ENCODE measurements at places on chromosomes 16 and 17.

DNA sequence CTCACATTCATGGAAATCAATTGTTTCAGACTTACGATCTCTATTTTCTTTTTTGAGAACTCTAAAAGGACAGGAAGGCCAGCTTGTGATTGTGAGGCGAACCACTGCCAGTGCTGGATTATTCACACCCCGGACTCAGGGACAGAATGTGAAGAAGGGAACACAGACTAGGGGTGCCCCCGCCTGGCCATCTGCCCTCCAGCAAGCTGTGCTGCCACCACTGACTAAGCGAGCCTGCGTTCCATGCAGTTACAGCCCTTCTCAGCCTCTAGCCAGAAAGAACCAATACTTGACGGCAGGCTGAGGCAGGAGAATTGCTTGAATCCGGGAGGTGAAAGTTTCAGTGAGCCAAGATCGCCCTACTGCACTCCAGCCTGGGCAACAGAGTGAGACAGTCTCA is 2.8 kb downstream of the HAGH start:
- no peak for DNase-seq

- no peak for DNase-seq
Observed at GRCh38 chr17:80902963-80903611, 88.6 kb upstream of the CHMP6 start.

DNA sequence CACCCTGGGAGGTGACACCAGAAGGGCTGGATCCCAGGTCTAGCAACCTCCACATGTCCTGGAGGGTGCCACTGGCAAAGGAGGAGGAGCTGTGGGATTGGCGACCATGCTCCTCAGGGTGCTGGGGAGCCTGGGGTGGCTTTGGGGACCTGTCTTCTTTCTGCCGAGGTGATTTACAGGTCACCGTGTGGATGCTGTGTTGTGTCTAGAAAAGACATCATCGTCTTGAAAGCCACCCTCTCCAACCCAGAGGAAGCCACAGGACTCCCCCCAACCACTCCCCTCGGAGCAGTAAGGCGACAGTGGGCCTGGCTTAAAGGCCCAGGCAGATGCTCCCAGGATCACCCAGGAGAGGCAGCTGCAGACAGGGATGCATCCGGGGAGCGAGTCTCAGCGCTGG is 29.7 kb upstream of the FASN start:
- no peak for DNase-seq

GRCh38 chr16:4537376-4538343 is 913 bp downstream of the CDIP1 start:
- DNase-seq, result no peak

- DNase-seq, result no peak
Observed at GRCh38 chr16:84513666-84514065, 9.2 kb upstream of the MEAK7 start.

DNA sequence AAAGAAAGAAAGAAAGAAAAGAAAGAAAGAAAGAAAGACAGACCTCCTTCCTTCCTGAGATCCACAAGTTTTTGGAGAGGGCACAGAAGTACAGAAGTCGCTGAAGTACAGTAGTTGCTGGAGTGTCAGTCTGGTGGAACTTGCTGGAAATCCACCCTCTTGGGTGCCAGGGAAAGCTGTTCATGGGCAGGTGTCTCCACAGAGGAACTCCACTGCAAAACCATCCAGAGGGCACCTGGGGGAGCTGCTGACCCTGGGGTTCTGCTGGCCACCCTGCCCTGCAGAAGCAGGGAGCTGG is 3.5 kb upstream of the PRR14 start:
- DNase-seq, result no peak

- no peak for DNase-seq
Observed at GRCh38 chr16:23823475-23824384, 12.1 kb upstream of the PRKCB start.

DNA sequence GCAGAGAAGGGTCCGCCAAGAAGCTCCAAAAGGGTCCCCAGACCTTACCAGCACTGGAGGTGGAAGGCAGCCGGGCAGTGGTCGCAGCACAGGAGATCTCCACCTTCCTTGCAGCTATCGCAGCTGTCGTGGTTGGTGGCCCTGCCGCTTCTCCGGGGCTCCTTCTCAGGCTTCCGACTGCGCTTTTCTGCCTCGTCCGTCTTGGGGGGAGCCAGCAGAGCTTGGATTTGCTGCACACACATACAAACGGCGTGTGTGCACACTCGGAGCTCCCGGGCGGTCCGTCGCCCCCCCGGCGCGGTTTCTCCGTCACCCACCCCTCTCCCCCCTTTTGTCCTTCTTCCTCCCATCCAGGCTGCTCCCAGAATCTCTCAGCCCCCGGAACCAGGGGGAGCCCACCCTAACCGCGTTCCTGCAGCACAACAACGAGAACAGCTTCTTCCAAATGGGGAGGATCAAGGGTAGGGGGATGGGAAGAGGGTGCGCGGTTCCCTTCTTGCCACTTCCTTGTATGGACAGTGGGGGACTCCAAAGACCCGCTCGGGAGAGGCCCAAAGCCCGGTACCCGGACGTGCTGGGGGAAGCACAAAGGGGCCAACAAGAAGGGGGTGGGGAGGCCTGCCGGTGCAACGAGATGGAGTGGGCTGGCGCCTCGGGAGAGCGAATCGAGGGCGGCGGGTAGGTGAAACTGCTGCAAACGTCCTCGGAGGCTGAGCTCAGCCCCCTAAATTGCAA is 1.1 kb downstream of the PHF12 start:
- DNase-seq, result peak; percentile 15

DNA sequence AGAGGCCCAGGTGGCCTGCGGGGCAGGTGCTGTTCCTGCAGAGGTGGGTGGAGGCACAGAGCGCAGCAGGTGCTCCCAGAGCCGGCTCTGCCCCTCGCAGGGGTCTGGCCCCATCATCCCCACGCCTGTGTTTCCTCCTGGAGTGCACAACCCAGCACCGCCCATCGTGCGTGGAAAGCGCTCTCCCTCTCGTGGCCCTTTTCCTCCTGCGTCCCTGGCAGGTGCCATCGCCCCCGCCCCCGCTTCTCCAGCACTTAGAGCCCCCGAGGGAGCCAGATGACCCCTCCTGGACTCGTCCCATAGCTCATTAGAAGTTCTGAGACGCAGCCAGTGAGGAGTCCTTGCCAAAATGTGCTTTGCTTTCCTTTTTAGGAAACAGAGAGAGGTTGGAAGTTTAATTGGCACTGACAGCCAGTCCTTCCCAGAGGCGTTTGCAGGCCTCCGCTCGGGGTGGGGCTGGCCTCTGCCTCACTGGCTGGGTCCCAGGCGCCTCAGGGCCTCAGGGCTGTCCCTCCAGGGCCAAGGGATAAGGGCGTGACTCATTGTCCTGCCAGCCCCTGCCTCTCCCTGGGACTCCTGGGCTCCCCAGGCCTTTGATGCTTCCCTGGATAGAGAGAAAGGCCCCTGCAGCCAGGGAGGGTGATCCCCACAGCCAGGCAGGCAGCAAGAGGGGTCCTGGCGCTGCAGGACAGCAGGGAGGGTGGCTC is 32.2 kb upstream of the CHMP6 start:
- DNase-seq, result no peak

DNA sequence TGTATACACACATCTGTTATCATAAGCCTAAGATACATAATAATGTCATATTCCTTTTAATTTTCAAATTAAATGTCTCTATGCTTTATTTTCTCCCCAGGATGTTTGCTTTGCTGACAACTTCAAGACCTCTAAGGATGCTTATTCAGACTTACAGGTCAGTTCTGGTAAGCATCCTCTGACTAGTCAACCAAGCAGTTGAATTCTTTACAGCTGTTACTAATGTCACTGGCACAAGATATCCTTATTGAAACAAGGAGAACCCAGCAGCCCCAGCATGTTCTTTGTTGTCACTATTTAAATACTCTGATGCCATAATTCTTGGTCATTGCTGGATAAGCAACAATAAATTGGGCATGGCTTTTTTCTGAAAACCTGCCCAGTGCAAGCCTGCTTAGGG is 232.3 kb upstream of the PMFBP1 start:
- no peak for DNase-seq

- DNase-seq, result no peak
Observed at GRCh38 chr16:68737046-68737729, at the start of gene CDH1. CDH1 (plus strand) TSS chr16:68737292; CDS start chr16:68737416, 124 bp downstream.

GRCh38 chr17:58667934-58668597 is 23.8 kb downstream of the TEX14 start:
- DNase-seq, result no peak

DNA sequence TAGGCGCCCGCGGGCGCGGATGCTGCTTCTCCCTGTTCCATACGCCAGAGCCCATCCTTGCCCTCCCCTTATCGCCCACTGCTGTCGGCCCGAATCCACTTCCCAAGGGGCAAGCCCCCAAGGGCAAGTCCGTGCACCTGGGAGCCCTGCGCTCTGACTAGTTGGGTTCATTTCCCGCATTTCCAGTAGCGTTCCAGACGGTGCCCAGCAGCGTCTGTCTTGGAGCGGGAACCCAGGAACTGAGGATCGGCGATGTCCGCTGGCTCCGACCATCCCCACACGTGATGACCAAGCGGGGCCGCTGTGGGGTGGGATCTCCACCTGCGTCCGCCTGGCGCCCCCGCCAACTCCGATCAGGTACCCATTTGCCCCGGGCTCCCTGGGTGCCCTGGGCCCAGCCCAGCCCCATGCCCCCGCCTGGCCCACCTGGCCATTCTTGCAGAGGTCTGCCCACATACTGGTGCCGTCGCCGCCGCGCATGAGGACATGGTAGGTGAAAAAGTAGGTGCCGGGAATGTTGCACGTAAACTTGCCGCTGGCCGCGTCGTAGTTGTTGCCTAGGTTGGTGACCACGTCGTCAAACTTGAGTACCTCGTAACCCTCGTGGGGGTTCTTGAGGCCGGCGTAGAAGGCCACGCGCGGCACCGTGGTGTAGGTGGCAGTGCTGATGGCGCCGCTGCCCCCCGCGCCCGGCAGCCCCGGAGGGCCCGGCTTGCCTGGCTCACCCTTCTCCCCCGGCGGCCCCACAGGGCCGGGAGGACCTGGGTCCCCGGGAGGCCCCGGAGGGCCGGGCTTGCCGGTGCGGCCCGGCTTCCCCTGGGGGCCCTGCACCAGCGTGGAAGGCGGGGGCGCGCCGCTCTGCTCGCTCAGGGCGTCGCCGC is 837 bp downstream of the C1QL1 start:
- DNase-seq, result no peak

DNA sequence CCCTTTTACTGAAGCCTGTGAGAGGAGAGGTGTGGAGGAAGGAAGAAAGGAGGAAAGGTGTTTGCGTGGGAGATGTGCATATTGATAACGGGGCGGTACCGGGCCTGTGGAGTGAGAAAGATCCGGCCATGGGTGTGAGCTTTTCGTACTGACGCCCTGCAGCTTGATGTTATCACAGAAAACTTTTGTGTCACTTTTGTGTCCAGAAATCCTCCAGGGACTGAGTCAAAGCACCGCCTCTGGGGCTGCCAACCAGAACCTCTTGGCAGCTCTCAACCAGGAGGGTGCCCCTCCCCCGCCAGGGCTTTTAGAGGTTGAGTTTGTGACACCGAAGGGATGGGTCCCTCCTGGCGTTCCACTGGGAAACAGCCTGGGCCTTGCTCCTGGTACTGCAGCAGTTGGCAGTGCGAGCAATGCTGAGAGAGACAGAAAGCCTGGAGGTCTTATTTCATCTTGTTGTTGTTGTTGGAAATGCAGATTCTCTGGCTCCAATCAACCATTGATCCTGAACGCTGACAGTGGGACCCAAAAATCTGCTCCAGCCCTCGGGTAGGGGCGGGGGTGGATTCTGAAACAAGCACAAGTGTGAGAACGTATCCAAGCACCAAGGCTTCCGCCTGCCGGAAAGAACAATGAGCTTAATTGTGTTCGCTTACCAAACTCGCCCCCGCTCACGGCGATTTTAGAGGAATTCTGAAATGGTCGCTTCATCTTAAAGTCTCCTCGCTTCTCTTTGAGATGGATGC is 65.0 kb downstream of the CRISPLD2 start:
- DNase-seq, result no peak

- no peak for DNase-seq
Observed at GRCh38 chr17:76268991-76269981, 4.1 kb downstream of the UBALD2 start.

DNA sequence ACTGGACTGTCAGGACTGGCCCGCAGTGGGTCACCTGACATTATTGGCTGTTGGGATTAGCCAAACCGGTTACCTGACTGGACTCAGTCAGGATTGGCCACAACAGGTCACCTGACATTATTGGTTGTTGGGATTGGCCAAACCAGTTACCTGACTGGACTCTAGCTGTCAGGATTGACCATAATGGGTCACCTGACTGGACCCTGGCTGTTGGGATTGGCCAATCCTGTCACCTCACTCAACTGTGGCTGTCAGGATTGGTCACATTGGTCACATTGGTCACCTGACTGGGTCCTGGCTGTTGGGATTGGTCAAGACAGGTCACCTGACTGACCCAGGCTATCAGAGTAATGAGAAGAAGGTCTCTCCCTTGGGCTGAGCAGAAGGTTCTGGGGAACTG is 207.7 kb upstream of the SDK2 start:
- DNase-seq, result no peak

DNA sequence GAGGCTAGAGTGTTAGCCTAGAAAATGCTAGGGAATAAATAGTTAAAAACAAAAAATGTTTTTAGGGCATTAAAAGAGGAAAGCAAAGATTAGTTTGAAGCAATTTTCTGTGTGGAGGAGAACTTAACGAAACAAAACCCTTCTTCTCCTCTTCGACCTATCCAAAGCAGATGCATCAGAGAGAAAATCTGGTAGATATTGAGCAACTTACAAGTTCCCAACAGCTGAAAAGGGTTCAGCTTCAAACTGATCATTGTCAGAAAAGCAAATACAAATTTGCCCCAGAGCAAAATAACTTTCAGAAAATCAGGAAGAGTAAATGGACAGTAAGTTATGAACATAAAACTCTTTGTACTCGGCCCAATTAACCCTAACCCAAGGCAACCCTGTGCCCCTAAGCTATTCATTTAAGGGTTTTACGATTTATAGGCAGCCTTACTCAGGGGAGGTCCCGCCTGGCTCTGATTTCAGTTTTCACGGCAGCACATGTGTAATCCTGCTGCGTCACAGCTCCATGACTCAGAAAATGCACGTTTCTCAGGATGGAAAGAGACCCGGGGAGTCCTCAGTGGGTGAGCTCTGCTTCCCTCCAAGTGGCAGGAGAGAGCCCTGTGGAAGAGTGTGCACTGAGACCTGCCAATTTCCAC is 405.7 kb upstream of the SALL1 start:
- DNase-seq, result no peak

GRCh38 chr17:55168958-55169687 is 95.6 kb upstream of the HLF start:
- DNase-seq, result no peak

- no peak for DNase-seq
Observed at GRCh38 chr17:72697602-72698146, 394.8 kb downstream of the SLC39A11 start.

GRCh38 chr16:85452364-85453193 is 160.5 kb upstream of the GSE1 start:
- DNase-seq, result no peak

DNA sequence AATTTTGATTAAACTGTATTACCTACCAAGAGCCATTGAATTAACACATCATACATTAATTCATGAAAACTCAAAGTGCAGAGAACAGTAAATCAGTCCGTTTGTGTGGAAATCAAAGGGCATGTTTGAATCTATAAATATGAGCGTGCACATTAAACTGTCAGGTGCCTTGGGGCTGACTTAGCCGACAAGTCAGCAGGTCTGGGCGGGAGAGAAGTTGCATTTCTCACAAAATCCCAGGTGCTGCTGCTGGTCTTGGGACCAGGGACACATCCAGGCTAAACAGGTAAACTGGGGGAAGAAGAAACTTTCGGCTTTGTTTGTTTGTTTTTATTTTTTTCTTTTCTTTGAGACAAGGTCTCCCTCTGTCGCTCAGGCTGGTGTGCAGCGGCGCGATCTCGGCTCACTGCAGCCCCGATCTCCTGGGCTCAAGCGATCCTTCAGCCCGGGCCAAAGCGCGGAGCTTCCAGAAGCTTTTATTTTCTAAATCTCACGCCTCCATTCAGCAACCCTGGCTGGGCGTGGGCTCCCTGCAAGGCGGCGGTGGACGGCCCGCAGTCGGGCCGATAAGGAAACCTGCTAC is 213.9 kb downstream of the MRTFB start:
- no peak for DNase-seq

GRCh38 chr16:3282103-3282729 is 1.1 kb upstream of the ZNF263 start:
- no peak for DNase-seq
